ENCODE measurements at places on chromosomes 16 and 17.

GRCh38 chr16:69351309-69352027 is at the start of gene TMED6:
Gene TMED6, minus strand, starts transcription at chr16:69351786. Its CDS starts 33 bp downstream, at chr16:69351753.
- DNase-seq, result no peak

DNA sequence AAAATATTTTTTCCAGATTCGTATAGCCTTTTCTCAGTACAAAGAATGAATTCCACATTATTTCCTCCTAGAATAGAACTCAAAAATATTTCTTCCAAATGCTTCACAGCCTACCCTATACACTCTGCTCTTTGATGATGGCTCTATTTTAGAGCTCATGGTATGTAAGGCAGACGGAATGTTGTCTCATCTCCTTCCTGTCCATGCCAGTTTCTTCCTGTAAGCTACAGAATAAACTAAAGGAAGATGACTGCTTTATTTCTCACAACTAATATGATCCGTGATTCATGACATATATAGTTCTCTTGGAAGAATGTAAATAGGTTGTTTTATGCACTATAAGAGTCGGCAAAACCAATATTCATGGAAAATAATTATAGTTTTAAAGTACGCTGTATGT is 723.1 kb downstream of the CDH11 start:
- no peak for DNase-seq

DNA sequence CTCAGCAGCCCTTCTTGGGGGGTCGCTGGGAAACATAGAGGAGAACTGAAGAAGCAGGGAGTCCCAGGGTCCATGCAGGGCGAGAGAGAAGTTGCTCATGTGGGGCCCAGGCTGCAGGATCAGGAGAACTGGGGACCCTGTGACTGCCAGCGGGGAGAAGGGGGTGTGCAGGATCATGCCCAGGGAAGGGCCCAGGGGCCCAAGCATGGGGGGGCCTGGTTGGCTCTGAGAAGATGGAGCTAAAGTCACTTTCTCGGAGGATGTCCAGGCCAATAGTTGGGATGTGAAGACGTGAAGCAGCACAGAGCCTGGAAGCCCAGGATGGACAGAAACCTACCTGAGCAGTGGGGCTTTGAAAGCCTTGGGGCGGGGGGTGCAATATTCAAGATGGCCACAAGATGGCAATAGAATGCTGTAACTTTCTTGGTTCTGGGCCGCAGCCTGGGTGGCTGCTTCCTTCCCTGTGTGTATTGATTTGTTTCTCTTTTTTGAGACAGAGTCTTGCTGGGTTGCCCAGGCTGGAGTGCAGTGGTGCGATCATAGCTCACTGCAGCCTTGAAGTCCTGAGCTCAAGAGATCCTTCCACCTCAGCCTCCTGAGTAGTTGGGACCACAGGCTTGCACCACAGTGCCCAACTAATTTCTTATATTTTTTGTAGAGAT is 3.4 kb downstream of the STH start:
- peak; percentile 64 for DNase-seq

DNA sequence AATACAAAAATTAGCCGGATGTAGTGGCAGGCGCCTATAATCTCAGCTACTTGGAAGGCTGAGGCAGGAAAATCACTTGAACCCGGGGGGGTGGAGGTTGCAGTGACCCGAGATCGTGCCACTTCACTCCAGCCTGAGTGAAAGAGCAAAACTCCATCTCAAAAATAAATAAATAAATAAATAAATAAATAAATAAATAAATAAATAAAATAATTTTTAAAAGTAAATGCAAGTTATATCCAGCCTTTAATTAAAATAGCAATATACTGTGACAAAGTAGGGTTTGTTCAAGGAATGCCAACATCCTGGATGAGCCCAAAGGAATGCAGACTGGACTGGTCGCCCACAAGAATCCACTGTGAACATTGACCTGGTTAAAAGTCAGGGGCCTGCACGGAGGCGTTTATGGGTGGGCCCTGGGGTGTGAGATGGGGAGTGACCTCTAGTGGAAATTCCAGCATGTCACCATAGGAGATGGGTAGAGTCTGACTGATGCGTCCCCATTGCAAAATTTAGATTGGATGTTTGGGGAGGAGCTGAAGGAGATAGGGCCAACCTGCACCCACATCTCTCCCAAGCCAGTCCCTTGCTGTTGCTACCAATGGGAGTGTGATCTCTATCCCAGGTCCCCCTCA is 9.7 kb upstream of the PIK3R5 start:
- DNase-seq, result no peak

DNA sequence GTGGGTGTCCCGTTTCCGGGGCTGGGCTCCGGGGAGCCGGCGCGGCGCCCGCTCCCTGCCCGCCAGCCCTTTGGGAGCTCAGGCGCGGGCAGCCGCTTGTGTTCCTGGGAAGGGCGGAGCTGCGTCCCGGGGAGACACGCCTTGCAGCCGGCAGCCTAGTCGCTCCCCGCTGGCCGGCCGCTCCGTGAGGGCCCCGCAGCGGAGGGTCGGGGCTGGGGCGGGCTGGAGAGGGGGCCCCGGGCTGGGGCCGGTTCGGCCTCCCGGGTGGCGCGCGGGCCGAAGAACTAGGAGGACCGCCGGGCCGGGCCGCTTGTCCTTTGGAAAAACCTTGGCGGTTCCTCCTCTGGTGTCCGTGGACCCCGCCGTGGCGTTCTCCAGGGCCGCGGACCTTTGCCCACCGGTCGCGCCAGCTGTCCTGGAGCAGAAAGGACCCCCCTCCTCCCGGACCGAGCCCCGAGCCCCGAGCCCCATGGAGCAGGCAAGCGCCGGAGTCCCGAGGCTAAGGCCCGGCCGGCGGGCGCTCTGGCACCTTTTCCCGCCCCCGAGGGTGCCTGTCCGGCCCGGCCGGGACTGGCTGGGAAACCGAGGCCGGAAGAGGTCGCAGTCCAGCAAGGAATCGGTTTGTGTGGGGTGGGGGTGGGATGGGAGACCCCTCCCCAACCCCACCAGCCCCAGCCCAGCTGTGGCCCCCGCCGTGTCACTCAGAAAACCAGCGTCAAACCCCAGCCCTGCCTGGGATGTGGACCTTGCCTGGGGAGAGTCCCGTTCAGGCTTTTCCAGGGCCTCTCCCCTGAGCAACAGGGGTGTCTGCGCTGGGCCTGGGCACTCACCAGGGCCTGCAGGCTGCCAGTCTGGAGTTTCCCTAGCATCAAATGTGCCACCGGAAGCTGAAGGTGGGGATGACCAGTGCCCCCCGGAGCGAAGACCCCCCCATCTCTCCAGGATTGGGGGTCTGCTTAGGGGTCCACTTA is 6.8 kb upstream of the TBC1D3B start:
- no peak for DNase-seq

- no peak for DNase-seq
Measured at GRCh38 chr16:21943571-21943970, 9.6 kb upstream of the UQCRC2 start.

DNA sequence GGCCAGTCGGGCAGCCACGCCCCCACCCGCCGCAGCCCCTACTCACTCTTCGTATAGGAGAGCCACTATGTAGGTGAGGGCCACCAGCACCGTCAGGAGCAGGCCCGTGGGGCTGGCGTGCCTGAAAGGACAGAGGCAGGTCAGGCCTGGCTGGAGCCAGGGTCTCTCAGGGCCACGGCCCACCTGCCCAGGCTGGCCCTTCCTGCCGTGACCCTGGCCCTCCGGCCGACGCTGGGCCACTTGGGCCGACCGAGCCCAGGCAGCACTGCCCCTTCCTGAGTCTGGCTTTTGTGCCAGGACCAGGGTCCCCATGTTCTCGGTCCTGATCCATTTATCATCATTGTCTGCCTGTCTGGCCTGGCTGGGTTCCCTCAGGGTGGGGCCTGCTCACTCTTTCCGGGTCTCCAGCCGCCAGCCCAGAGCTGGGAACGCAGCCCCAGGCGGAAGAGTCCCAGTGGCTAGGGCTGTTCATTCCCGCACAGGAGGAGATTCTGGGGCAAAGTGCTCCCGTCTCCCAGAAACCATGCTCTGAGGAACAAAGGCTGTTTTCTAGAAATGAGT is 10.1 kb upstream of the RASD1 start:
- DNase-seq, result no peak

GRCh38 chr16:85316321-85316919 is 204.1 kb upstream of the CIBAR2 start:
- peak; percentile 29 for DNase-seq

GRCh38 chr17:57662041-57662440 is 83.1 kb downstream of the CCDC182 start:
- DNase-seq, result no peak

DNA sequence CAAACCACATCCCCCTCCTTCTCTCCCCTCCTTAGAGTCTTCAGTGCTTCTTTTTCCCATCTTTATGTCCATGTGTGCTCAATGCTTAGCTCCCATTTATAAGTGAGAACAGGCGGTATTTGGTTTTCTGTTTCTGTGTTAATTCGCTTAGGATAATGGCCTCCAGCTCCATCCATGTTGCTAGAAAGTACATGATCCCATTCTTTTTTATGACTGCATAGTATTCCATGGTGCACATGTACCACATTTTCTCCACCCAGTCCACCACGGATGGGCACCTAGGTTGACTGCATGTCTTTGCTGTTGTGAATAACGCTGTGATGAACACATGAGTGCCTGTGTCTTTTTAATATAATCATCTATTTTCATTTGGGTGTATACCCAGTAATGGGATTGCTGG is 44.3 kb downstream of the SLC39A11 start:
- no peak for DNase-seq

DNA sequence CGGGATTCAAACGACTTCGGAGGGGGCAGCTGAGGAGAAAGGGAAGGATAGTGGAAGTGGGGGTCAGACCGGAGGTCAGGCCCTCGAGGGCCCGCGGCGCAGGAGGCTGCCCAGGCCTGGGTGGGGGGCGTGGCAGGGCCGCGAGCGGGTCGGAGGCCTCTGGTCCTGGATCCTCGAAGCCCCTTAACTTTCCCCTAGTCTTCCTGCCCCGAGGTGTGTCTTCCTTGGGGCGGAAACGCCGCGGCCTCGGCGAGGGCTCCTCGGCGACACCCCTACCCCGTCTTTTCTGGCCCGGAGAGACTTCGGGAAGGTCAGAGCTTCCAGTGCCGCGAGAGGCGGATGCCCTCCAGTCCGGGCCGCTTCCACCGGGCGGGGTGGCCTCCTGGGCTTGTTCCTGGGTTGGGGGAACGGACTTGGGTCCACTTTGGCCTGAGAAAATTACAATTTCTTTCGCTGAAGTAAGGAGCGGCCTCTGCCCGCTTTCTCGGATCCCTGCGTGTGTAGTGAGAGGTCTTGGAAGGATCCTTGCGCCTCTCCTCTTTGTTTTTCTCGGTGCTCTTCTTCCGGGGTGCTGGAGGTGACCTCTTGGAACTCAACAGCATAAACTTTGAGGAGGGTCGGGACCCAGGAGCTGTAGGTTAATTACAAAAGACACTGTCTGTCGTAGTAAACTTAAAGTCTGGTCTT is 491 bp downstream of the IST1 start:
- peak; percentile 19 for DNase-seq
